Tongue (tissue), 3 donors: ENCODE measurements at places on chromosomes 7 and 10. TPM values are rescaled to one million over a fixed set of nuclear protein-coding genes. Genes with fewer than 3 reads are reported as not detected.

SSC4D gene
- total RNA-seq = 0.41 TPM

DNA sequence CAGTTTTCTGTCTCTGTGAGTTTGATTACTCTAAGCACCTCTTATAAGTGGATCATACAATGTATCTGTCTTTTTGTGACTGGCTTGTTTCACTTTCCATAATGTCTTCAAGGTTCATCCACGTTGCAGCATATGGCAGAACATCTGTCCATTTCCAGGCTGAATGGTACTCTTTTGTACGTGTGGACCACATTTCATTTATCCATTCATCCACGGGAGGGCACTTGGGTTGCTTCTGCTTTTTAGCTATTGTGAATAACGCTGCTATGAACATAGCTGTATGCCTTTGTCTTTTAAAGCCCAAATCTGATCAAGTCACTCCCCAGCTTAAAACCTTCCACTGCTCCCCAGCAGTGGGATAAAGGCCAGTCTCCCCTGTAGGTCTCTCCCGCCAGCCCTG is 31.5 kb downstream of the EGFR start:
- DNase-seq = no peak

DNA sequence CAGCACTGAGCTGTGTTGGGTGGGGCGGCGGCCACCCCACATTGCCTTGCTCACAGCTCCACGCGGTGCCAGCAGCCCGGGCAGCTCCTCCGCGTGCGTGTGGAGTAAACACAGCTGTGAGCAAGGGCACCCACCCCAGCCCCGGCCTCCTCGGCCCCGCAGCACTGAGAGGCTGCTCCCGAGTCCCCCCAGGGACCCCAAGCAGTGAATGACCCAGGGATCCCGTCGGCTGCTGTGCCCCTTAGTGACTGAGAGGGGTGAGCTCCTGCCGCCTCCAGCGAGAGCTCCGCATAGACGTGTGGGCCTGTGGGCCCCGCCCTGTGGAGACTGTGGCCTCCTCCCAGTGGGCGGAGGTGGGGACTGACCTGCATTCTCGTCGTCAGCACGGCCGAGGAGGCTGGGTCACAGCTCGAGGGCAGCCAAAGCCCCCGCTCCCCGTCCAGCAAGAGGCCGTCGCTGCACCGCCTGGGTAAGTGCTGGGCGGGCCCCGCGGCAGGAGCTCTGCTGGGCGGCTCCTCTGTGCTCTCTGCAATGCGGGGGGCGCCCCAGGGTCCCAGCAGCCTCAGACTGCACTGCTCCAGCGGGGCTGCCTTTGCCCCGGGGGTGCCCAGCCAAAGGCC is 29.9 kb upstream of the UTF1 start:
- DNase-seq = no peak

DNA sequence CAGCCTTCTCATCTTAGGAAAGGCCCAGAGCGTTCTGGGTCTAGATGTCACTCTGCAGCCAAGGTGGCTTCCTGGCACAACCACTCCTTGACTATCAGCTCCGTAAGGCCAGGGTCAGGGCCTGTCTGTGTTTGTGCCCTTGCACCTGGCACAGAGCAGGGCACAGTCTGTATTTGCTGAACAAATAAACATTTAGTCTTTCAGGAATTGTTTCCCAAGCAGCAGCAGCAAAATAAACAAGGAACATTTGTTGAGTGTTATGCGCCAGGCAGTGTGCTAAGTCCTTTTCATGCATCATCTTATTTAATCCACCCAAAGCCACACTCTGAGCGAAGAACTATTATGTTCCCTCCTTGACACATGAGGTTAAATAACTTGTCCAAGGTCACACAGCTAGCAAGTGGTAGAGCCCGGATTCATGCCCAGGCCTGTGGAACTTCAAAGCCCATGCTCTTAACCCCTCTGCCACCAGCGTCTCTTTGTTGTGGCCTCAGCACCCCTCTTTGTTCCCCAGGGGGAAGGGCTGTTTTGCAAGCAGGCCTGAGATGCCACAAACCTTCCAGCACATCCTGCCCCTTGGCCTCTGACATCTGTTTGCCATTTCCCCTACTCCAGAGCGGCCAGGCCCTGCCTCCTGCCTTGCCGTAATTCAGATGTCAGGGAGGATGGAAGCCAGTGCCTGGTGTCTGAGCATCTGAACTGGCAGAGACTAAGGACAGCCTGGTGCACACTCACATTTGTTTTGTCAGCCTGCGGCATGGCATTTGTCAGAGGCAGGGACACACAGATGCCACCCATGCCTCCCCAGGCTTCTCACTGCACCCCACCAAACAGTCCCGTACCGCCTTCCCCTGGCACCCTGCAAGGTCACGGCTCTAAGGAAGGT is 325.8 kb upstream of the ZMIZ1 start:
- DNase-seq = peak; percentile 56

DNA sequence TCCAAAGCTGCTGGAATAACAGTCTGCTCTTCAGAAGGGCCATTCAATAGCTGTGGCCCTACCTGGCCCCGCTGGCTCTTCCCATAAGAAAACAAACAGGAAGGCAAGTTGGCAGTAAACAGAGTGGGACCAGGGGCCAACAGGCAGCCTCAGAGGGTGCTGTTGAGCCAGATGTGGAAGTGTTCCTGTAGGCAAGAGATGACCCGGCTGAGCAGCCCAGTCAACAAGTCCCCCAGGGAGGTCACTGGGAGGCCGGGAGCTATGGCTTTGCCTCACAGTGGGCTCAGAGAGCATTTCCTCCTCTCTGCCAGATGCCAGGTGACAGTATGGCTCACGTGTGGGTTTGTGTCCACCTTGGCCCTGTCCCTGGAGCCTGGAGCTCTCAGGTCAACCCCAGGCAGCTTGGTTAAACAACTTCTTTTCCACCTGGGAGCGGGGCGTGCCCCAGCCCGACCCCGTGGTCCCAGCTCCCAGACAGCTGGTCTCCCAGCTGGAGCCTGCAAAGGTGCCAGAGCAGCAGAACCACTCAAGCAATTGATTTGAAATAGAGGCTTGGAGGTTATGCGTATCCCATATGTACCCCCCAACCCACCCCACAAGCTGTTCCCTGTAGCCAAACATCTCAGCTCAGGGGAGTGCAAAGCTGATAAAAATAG is 33.8 kb upstream of the LOXL4 start:
- DNase-seq = peak; percentile 38

C10orf67 gene
- total RNA-seq = 0.82 TPM

- no peak for DNase-seq
Observed at GRCh38 chr7:144866189-144866588, 30.3 kb upstream of the TPK1 start.

GRCh38 chr10:63585041-63585440 is 63.8 kb downstream of the REEP3 start:
- DNase-seq = no peak

GRCh38 chr7:139541600-139542307 is 18.3 kb downstream of the CLEC2L start:
- peak; percentile 17 for DNase-seq

DNA sequence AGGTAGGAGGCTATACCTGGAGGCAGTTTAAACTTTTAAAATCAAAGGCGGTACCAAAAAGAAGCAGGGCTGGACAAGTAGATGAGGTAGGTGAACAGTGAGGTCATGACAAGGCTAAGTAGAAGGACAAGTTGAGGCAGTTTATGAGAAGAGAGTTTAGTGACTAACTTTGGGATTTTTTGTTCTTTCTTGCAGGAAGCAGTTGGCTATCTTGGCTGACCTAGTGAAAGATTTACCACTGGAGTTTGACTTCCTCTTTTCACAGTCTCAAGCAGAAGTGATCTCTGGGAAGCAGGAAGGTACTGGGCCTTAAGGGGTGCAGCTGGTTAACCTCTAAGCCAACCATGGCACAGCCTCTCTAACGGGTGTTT is 26.3 kb downstream of the ENTPD7 start:
- DNase-seq = peak; percentile 5

DNA sequence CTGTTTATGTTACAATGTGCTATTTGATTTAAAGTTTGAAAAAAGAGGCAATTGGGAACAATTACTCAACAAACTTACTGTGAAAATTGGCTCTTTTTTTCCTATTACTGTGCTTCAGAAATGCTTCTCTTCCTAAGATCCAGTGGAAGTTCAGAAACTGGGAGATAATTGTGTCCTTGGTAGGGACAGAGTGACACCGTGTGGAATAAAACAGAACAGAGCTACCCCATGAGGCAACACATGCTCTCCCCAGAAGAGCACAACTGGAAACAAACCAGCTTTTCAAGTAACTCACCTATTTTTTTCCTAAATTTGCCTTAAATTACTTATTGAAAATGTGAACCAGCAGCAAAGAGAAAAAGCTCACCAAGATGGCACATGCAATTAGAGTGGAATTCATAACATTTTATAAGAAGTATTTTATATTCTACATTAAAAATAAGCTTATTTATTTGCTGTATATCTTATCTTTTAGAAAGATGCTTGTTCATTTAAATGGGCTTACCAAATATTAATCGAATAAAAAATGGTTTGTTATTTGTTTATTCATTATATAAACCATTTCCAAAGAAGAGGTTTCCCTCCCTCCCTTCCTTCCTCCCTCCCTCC is 346.1 kb upstream of the ANKRD30A start:
- peak; percentile 90 for DNase-seq

GRCh38 chr10:86031-86430 is 36.9 kb upstream of the TUBB8 start:
- DNase-seq = no peak

DNA sequence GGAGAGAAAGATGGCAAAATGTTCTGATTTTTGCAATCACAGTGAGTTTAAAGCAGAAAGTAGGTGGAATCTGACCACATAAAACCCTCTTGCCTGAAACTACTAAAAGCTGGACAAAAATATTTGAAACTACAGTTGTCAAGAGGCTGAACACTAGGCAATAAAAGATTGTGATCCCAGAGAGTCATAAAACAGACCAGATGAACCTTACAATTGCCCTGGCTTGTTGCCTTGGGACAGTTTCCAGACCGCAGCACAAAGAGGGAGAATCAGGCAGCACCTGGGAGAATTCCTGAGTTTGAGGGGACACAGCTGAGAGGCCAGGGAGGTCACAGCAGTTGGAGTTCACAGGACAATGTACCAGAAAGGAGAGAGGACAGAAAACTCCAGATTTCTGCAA is 107.3 kb upstream of the NANOS1 start:
- no peak for DNase-seq
